ENCODE measurements at places on chromosomes 1 and 21.

- no peak for DNase-seq
These were observed 19.6 kb upstream of the PLEKHG5 start for GRCh38 chr1:6511056-6511455.

DNA sequence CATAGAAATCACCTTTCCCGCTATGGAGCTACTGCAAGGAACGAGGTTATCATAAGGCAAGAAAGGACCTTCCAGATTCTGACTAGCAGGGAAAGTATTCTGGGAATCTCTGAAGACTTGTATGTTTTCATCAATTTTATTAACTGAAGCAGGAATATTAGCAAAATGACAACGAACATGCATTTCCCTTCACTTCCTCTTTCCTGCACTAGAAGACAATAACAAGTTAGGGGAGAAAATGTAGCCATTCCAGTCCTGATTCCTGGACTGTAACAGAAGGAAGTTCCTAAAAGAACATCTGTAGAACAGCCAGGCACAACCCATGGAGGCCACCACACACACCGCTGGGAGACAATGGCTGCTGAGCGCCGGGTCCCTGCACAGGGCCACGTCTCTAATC is 106.8 kb downstream of the RAVER2 start:
- DNase-seq: no peak

DNA sequence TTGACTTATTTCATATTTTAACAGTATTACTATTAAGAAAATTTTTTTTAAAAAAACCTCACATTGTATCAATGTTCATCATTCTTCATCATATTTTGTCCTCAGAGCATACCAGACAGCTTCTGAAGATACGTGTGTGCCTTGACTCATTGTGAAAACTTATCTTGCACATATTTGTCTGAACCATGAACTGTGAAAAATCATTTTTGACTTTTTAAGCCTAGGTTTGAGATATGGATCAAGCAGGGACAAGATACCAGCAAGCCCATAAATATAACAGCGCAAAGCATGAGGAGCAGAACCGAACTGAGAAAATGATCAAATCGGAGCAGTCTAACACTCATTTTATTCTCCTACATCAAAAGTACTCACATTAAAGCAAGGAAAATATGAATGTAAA is 506.0 kb downstream of the BRINP3 start:
- DNase-seq: no peak

DNA sequence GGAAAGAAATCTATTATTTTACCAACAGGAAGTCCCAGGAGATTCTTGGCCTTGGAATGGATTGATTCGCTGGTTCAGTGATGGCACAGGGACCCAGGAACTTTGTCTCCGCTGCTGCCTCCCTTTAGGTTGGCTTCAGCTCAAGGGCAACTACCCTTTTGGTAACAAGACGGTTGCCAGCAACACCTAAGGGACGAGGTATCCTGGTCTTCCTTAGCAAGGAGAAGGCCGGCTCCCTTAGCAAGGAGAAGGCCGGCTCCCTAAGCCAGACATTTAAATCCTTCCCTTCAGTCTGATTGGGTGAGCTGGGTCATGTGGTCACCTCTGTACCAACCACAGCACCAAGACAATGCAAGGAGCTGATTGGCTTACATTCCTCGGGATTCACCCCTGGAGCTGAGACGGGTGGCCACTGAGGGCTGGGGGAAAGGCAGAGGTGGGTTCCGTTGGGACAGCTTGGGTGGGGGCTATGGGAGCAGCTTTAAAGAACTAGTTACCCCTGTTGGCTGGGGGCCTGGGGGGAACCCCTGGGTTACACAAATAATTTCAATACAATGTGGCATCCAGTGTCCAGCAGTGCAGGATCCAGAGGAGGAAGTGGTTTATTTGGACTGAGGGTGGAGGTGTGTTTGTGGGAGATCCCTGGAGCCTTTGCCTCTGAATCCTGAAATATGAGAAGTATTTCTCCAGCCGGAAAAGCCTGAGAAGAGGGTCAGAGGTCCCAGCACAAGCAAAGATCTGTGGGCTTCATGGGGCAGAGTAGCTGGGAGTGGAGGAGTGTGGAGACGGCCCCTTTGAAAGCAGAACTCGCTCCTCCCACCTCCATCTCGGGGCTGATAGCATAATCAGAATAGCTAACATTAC is 20.7 kb upstream of the CLIC4 start:
- DNase-seq: no peak

GRCh38 chr1:11357276-11357675 is 84.3 kb downstream of the UBIAD1 start:
- no peak for DNase-seq

GRCh38 chr1:241990040-241990439 is 8.9 kb downstream of the MAP1LC3C start:
- no peak for DNase-seq

GRCh38 chr1:230797376-230797920 is 50.3 kb downstream of the CAPN9 start:
- DNase-seq: no peak

- DNase-seq: no peak
These were observed 90.1 kb upstream of the SLC25A33 start for GRCh38 chr1:9449110-9449627.

GRCh38 chr1:103171041-103171590 is 62.8 kb upstream of the COL11A1 start:
- DNase-seq: no peak

GRCh38 chr21:21000591-21001175 is 2.5 kb downstream of the NCAM2 start:
- DNase-seq: no peak

- peak; percentile 47 for DNase-seq
These were observed 3.5 kb upstream of the MTFR1L start for GRCh38 chr1:25816112-25816718.

DNA sequence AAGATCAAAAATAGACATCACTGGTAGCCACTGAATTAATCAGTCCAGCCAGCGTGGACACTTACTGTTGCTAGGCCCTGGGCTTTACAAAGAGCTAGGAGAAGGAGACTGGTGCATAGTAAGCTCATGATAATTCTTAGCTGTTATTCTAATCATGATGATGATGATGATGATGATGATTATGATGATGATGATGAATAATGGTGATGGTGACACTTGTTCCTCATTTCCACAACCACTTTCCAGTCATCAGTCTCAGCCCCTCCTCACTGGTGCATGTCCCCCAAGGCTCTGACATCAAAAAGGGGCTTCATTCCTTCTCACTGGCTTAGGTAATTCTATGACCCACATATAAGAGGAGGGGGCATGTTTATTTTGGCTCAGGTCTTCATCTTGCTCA is 701.0 kb downstream of the PTPRU start:
- no peak for DNase-seq

GRCh38 chr21:37450445-37450941 is 83.9 kb downstream of the DYRK1A start:
- no peak for DNase-seq

DNA sequence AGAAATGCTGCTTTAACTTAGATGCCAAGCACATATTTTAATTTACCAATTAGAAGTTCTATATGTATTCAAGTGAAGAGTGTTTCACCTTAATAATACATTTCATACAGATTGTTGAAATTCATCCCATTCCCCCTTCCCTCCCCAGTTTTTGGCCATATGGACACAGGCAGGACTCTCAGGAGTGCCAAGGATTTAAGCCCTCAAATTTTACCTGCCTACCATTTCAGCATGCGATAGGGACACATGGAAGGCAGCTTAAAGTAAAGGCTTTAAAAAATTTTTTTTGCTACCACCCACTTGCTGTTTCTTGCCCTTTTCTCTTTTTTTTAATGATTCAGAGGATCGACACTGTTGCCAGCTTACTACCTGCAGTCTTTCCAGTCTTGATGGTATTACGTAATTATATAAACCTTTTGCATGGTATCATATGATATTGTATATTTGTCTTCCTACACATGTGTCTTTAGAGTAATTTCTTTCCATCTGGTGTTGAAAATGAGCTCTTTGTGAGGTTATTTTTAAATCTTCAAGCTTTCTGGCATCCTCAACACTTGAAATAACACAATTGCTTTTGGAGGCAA is 7.0 kb downstream of the EPB41 start:
- no peak for DNase-seq

GRCh38 chr1:181789395-181789794 is 272.1 kb downstream of the ZNF648 start:
- DNase-seq: no peak

DNA sequence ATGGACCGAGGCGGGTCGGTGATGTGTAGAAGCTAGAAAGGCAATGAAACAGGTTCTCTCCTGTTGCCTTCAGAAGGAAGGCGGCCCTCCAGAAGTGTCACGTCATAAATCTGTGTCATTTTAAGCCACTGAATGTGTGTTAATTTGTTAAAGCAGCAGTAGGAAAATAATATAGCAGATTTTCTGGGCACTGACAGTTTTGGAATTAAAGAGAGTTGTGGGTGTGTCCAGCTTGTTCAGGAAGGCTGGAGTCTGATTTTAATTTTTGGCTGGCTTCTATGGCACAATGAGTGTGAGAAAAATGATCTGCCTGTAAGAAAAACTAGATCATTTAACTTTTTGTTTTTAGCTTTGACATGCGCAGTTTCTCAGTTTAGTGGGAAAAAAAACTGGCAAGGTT is 177.3 kb downstream of the EDEM3 start:
- DNase-seq: no peak

DNA sequence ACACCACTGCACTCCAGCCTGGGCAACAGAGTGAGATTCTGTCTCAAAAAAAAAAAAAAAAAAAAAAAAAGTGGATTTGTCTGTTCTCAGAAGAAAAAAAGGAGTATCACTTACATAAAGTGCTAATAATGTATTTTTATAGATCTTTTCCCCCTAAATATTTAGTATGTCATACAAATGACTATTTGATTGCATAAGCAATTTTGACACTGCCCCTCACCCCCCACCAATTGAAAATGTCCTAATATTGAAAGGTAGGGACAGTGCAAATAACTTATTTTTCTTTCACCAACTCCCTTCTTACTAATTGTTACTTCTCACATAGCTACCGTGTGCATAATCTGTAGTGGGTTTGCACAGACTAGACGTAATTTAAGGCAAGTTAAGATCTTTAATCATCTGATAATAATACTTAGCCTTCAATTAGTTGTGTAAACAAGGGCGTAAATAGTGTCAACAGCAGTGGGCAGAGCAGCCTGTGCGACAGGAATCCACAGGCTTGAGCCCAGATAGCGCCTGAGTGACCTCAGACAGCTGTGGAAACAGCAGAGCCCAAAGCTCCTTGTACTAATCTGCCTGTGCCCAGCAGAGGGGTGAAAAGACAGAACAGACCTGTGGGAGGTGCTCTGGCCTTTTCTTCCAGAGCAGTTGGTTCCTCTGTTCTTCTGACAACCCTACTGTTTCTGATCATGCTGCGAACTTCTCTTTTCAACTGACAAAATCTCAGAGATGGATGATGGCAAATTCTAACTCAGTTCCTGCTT is 4.5 kb upstream of the IER5 start:
- no peak for DNase-seq

DNA sequence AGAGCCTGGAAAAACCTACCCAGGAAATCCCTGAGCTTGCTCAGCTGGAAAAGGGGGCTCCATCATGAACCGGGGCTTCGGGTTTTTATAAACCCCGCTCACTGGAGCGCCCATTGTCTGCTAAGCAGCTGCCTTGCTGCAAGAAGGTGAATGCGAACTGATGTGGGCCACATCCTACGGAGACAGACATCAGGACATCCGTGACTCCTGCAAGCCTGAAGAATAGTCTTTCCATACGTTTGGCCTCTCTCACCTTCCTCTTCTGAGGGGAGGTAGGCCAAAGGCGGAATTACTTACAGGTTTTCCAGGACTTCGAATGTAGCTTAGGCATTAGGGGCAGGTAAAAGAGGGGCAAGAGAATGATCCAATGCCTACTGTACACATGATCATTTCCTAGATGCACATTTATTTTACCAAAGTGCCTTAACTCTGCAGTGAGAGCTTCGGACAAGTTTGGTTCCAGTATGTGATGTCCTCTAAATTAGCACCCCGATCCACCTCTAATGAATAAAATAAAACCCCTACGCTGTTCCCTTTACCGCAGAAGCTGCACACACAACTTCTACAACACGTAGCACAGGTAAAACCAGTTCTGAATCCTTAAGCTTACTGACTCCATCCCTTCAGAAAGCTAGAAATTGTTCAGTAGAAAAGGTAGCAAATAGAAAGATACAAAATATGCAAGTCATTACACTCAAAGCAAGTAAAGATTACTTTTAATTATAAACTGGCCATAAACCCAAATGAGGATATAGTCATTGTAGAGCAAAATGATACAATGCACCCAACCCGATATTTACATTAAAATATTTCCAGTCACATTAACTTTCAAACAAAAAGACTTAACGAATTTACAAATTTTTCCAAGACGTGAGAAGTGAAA is 866 bp upstream of the SORT1 start:
- peak; percentile 57 for DNase-seq

GRCh38 chr1:219387211-219387610 is 213.5 kb downstream of the LYPLAL1 start:
- no peak for DNase-seq

- no peak for DNase-seq
These were observed 215.4 kb downstream of the OLFM3 start for GRCh38 chr1:101781201-101781831.

DNA sequence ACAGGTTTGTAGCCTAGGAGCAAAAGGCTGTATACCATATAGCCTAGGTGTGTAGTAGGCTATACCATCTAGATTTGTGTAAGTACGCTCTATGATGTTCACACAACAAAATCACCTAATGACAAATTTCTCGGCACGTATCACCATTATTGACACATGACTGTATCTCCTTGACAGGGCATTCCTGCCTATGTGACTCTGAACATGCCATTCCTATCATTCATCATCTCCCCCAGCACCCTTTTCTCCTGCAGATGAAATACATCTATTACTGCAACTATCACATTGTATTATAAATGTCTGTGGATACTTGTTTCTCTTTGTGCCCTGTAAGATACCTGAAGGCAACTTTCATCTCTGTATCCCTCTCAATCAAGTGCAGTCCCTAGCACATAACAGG is 29.9 kb downstream of the TP53BP2 start:
- no peak for DNase-seq

DNA sequence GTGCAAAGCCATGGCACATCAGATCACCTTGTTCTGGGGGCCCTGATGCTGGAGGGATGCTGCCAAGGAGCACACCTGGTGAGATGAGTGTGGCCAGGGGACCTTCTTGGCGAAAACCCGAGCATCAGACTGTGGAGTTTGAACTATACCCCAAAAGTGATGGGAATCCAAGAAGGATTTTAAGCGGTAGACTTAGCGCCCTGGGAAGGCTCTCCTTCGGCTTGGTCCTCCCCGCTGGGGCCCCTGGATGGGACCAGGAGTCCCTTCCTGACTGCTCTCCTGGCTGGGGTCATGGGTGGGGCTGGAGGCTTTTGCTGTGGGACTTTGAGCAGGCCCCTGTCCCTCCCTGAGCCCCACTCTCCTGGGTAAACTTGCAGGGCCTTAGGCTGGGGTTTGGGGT is 10.5 kb downstream of the ZNF362 start:
- DNase-seq: no peak

GRCh38 chr1:48966583-48966982 is 189.9 kb upstream of the BEND5 start:
- no peak for DNase-seq

GRCh38 chr1:1027791-1028190 is 7.9 kb downstream of the AGRN start:
- DNase-seq: no peak

- no peak for DNase-seq
These were observed 98.4 kb upstream of the SGIP1 start for GRCh38 chr1:66435541-66435940.
